ENCODE measurements at places on chromosomes 5 and 9. TPM values are rescaled to one million over a fixed set of nuclear protein-coding genes. Genes with fewer than 3 reads are reported as not detected.

DNA sequence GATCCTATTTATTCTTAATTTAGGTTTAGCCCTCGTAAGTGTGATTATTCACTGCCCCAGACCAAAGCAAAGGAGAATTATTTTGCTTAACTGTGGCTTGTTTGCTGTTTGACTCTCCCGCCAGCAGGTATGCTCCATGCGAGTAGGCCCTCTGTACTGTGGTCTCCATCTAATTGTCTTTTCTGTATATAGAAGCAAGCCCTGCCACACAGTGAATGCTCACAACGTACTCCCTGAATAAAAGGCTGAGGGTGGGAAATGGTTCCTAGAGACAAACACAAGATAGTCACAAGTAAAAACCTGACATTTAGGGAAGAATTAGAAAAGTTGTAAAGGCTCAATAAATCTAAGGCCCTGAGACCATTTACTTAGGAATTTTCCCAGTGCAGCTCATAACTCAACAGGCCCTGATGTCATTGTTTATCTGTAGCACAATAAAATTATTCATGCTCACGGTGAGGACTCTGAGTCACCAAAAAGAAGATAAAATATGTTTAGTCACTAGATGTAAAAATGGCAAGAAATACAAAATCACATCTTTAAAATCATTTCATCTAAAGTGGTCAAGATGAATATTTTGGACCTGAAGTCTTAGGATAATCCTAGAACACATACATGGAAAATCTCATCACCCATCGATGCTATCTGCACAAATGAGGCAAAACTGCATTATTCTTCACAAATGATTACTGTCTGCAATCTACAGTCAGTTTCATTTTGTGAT, 473.2 kb downstream of the ENC1 start:
- H3K27ac ChIP-seq: no peak overlapping the region
- H3K27me3 ChIP-seq: no peaks in the 10 kb centered on the region
- H3K4me1 ChIP-seq: no peaks in the 10 kb centered on the region
- no peak for DNase-seq

GRCh38 chr9:131297903-131298302, 8.4 kb downstream of the PLPP7 start:
- H3K27ac ChIP-seq: no peak overlapping the region
- no peaks in the 10 kb centered on the region for H3K36me3 ChIP-seq
- DNase-seq: no peak
- H3K4me3 ChIP-seq: no peak overlapping the region

DNA sequence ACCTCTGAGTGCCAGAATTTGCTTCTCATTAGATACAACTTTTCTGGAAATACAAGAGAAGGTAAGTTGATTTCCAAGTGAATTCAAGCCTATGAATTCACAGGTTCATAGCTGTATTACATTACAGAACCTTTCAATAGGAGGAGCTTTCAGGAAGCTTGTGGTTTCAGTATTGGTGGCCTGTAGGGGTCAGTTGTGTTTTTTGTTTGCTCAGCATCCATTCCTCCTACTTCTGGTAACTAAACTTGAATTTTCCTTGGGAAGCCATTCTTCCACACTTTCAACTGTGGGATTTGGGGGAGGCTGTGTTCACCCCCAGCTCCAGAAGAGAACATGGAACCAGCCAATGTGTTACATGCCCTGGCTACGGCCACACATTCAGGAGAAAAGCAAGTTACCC, 5.6 kb upstream of the CYSTM1 start:
- DNase-seq: no peak
- H3K4me1 ChIP-seq: peaks cover 1% of the 10 kb centered on the region
- H3K4me3 ChIP-seq: no peak overlapping the region
- no peak overlapping the region for H3K27ac ChIP-seq
- no peaks in the 10 kb centered on the region for H3K36me3 ChIP-seq
- H3K27me3 ChIP-seq: no peaks in the 10 kb centered on the region

DNA sequence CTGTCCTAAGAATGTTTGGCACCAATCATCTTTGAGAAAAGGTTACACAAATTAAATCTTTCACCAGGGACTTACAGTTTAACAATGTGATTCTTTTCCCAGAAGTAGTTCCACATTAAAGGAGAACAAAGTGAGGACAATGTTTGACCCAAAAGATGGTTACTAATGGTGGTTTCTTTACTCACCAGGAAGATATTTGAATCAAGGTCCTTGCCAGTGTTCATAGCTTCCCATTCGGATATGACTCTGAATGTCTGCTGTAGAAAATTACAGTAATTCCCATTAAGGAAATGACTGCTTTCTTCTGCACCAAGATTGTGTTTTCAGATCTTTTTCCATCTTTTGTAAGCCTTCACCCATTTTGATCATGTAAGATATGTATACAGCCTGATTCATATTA, 114.6 kb upstream of the ADAMTSL1 start:
- H3K27me3 ChIP-seq: no peaks in the 10 kb centered on the region
- no peak for DNase-seq
- no peaks in the 10 kb centered on the region for H3K36me3 ChIP-seq
- no peak overlapping the region for H3K4me3 ChIP-seq
- H3K4me1 ChIP-seq: no peaks in the 10 kb centered on the region

DNA sequence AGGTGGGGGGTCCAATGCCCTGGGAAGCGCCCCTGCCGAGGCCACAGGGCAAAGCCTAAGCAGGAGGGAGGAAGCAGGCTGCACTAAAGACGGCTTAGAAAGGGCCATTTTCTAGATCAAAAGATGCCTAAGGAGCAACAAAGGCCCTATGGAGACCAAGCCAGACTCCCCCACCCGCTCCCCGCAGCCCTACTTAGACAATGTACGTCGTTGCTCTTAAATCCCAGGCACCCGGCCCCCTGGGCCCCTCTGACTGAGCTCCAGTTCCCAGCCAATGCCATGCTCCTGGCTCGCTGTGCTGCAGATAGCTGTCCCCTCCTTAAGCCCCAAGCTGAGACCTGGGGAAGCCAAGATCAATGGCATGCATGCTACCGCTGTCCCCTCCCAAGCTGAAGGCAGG, 10.3 kb downstream of the IPPK start:
- H3K4me3 ChIP-seq: no peak overlapping the region
- no peak for DNase-seq
- H3K4me1 ChIP-seq: peaks cover 7% of the 10 kb centered on the region

GRCh38 chr5:173881811-173882575, 6.2 kb upstream of the CPEB4 start:
- no peak for DNase-seq
- H3K27me3 ChIP-seq: no peaks in the 10 kb centered on the region
- H3K4me3 ChIP-seq: no peak overlapping the region
- no peak overlapping the region for H3K27ac ChIP-seq
- no peaks in the 10 kb centered on the region for H3K36me3 ChIP-seq

Gene FGF10
- not detected for total RNA-seq

Gene PCDHB15
- not detected for total RNA-seq

Gene WNK2
- not detected for total RNA-seq

Gene ZFP37
- 1.7 TPM for total RNA-seq
